ENCODE measurements at places on chromosomes 6 and 20.
A peak's percentile ranks its signal among the peaks of the same experiment; 100 is the strongest.

DNA sequence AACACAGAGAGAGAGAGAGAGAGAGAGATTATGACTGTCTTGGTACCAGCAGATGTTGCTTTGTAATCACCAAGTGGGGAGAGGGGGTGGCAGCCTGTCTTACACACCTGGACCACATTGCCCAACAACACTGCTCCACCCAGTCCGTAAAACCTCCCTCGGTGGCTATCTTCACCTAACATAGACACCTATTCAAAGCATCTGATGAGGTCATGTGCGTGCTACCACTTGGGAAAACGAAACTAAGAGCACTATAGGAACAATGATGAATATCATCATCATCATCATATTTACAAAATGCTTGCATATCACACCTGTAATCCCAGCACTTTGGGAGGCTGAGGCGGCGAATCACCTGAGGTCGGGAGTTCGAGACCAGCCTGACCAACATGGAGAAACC, 24.1 kb upstream of the SALL4 start:
- DNase-seq, result no peak

DNA sequence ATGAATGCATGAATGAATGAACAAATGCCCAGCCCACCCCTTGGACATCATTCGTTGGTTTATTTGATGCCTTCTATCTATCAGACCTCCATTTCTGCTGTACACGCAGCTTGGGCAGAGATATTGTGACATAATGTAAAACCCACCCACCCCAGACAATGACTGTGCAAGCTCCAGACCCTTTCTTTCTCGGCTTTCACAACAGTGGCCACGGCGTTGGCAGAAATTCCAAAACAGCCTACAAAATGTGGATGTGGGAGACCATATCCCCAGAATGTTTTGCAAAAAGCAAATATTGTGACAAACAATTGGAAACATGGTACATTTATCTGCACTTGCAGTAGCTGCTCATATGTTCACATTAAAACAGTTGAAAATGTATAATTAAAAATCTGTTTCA, 162.0 kb upstream of the MAFB start:
- DNase-seq, result no peak

- peak; percentile 29 for DNase-seq
These were observed 2.0 kb downstream of the EDEM2 start for GRCh38 chr20:35145141-35145564.

- DNase-seq, result no peak
These were observed 289.2 kb downstream of the OGFRL1 start for GRCh38 chr6:71577766-71578165.

- no peak for DNase-seq
These were observed 31.6 kb upstream of the MTRF1L start for GRCh38 chr6:153034139-153034538.

GRCh38 chr20:33993576-33994221, at the start of gene RALY:
Gene RALY (plus strand): TSS chr20:33993911. CDS start chr20:34072075, 78,164 bp downstream.
- DNase-seq, result no peak

DNA sequence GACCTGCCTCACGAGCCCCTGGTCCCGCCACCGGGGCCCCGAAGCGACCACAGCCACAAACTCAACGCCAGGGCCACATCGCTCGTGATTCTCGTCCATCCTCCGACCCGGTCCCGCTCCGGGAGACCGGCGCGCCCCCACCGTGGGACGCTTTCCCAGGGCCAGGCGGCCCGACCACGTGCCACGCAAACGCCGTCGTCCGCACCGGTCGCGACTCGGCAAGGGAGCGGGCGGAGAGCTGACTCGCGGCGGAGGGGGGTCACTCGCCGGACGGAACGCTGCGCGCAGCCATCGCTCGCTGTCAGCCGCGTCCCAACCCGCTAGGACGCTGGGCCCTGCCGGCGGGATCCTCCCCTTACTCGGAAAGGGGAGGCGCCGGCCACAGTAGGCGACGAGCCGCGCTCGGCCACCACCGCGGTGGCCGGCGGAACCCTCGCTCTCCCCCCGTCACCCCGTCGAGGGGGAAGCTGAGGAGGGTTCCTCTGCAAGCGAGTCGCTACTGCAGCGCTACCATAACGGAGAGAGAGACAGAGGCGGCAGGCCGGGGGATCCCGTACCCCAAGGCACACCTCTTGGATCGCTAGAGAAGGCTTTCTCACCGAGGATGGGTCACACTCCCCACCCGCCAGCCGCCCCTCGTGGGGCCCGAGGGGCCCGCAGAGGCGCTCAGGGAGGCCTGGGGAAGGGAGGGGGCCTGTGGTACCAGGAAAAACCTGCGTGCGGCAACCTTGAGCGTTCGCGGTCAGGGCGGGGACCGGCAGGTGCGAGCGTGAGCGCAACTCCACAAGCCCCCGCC, 511.8 kb upstream of the ZNF337 start:
- no peak for DNase-seq

- no peak for DNase-seq
These were observed 566.3 kb downstream of the DHX35 start for GRCh38 chr20:39528436-39528835.

DNA sequence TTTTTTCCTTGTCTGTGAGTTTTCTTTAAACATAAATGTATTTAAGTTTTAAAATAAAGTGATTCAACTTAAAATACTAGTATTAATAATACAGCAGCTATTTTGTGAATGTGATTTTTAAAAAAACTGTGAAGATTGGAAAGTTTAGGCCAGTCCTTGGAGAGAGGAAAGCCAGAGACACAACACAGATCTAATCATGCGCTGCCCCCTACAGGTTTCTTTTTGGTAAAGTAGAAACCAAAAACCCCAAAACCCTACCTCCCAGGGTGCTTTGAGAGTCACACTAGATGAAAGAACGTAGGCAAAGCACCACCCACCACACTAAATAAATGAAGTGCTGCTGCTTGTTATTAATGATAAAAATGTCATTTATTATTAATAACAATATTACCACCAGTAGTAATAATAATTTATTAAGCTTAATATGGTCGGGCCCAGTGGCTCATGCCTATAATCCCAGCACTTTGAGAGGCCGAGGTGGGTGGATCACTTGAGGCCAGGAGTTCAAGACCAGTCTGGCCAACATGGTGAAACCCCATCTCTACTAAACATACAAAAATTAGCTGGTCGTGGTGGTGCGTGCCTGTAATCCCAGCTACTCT, 33.7 kb downstream of the SLC9A8 start:
- DNase-seq, result no peak

GRCh38 chr20:17657079-17657825, 24.8 kb downstream of the RRBP1 start:
- no peak for DNase-seq

GRCh38 chr6:111590209-111590980, 15.3 kb downstream of the TRAF3IP2 start:
- no peak for DNase-seq

DNA sequence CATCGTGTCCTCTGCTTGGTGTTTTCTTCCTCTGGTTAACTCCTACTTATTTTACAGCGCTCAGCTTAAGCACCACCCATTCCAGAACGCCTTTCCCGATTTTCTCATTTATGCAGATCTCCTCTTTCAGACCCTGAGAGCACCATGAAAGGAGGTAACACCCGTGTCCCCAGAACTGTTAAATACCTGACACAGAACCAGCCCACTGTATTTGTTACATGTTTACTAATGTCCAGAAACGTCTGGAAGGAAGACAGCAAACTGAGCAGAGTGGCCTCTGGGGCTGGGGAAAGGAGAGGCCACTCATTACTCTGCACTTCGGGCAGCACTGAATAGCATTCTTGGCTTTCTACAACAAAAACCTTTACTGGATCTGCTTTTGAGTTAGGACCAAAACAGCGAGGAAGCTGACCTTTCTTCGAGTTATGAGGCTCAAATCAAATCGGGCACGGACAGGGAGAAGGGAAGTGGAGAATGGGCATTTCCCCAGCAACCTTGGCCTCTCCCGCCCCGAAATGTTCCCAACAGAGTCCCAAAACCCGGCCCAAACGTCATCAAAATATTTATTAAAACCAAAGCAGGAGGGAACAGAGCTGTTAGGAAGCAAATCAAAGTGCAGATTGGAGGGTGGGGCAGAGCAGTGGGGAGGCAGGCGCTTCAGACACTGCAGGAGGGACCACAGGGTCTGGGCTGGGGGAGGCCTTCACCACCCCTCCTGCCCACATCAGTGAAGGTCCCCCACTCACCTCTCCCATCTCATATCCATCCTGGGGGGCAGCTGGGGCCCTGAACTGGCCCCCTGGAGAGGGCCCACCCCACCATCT, 1.1 kb upstream of the NECAB3 start:
- DNase-seq, result no peak

DNA sequence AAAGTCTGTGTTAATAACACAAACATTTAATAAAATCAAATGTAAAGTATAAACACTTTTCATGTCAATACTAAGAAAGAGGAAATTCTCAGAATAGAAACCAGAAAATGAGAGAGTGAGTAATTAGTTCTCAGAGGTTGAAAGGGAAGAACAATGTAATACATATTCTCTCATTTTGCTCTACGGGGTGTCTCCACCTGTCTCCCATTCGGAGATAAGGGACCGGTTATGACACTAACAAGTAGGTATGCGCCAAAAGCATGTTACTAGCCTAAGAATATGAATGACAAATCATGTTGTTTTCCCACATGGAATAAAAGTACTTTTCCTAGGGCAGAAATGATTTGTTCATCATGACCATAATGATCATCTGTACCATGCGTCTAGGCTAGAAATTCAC, 35.6 kb upstream of the PRELID3B start:
- no peak for DNase-seq

DNA sequence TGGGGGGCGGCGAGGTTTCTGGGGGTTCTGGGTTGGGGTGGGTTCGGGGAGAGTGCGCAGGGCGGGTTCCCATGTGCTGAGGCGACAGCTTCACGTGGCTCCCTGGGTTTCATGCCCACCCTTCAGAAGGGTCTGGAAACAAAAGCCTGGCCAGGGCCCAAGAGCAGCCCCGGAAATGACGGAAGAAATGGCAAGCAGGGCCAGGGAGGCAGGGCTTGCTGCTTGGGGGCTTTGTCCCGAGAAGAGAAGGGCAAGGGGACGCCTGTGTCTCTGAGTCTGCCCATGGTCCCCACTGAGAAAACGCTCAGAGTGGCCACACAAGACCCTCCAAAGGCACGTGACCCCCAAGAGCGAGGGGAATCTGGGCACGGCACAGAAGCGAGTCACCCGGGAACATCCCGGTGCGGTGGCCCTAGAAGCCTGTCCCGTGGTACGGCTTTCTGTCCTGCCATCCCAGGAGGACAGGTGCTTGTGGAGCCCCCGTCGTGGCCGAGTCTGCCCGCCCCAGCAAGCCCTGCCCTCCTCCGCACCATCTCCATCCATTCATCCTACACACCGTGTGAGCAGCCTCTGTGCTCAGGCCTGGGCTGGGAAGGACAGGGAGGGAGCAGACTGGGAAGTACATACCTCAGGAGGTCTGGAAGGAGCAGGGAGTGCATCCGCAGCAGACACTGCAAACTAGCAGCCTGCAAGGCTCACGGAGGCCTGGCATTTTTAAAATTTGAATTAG, 9.0 kb downstream of the NPEPL1 start:
- DNase-seq, result no peak

DNA sequence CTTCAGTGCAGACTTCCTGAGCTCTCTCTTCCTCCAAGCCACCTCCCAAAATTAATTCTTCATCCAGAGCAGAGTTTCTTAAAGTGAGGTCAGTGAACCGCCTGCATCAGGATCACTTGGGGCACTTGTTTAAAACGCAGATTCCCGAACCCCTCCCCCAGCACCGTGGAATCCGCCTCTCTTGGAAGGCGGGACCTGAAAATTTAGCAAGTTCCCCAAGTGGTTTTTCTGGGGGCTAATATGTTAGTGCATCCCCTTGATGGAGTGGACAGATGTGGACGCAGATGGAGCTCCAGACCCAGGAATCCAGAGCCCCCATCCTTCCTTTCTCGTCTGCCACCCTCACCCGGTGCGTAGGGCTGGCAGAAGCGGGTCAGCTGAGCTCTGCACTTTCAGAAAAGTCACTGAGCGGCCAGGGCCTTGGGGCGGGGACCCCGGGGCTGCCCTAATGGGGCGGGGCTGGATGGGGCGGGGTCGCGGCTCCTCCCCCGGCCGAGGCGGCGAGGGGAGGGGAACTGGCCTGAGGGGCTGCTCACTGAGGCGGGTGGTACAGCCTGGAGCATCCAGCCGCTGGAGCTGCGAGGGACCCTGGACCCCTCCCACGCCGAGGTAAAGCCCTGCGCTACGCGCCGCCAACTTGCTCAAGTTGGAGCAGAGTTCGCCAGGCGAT, at the start of the genes DEFB124 and REM1:
DEFB124 (minus strand) TSS at position 370 of the 670 bp plus-strand sequence. CDS start 2,114 bp downstream, outside the sequence.
REM1 (plus strand) TSS at position 531 of the 670 bp plus-strand sequence. CDS start 1,158 bp downstream, outside the sequence.
- no peak for DNase-seq

DNA sequence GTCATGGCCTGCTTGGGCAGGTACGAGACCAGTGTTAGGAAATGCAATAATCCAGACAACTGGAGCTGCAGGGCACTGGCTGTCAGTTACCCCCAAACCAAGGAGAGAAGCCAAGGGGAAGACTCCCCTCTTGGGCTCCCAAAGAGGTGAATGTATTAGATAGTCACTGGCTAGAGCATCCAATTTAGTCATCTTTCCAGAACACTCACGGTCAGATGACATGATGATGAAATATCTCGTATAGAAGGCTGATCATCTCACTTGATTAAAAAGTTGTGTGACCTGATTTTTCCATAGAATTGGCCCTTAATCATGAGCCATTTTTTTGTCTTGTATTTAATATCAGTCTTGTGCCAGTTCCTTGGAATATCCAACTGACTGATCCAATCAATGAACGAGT, 40.7 kb downstream of the SLC22A3 start:
- no peak for DNase-seq

- DNase-seq, result no peak
These were observed 5.2 kb downstream of the MDC1 start for GRCh38 chr6:30711758-30712380.

DNA sequence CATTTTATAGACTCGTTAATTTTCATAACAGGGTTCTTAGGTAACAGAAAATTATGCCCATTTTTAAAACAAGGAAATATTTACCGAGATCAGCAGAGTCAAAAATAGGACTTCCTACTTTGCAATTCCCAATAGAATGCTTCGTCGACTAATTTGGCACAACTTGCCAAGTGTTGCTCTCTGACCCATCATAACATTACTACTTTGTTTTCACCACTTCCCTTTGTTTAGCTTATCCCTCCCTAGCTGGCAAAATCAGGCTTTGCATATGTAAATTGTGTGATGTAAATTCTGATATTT, 914 bp upstream of the RANBP9 start:
- no peak for DNase-seq

- DNase-seq, result no peak
These were observed 430.7 kb upstream of the KHDRBS2 start for GRCh38 chr6:62716719-62717118.

DNA sequence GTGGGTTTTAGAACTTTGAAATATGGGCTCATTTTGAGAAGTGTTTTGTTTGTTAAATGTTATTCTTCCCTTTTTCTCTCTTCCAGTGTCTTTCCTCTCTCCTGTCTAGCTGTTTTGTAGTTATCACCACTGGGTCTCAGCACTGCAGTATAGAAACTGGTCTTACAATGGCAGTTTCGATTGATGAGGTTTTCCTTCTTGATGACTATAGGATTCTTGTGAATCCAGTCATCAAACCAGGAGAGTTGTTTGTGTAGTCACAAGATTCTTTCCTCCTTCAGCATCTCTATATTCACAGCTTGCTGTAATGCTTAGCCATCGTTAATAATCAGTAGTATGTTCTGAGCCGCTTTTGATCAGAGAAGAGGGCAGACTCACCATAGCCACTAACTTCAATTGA, 172.3 kb downstream of the OGFRL1 start:
- no peak for DNase-seq

- DNase-seq, result no peak
These were observed 60.9 kb downstream of the SAMD3 start for GRCh38 chr6:130161683-130162404.

- no peak for DNase-seq
These were observed 57.8 kb upstream of the RPS6KA2 start for GRCh38 chr6:166684866-166685265.

GRCh38 chr6:56640374-56640773, 2.3 kb downstream of the DST start:
- no peak for DNase-seq
